ENCODE measurements at places on chromosomes 12 and 14. TPM values are rescaled to one million over a fixed set of nuclear protein-coding genes. Genes with fewer than 3 reads are reported as not detected.

- DNase-seq = no peak
- no peaks in the 10 kb centered on the region for H3K27me3 ChIP-seq
- no peaks in the 10 kb centered on the region for H3K4me1 ChIP-seq
- H3K36me3 ChIP-seq = no peaks in the 10 kb centered on the region
- no peak overlapping the region for H3K27ac ChIP-seq
Observed at GRCh38 chr14:37678916-37679315, 83.5 kb downstream of the TTC6 start.

DNA sequence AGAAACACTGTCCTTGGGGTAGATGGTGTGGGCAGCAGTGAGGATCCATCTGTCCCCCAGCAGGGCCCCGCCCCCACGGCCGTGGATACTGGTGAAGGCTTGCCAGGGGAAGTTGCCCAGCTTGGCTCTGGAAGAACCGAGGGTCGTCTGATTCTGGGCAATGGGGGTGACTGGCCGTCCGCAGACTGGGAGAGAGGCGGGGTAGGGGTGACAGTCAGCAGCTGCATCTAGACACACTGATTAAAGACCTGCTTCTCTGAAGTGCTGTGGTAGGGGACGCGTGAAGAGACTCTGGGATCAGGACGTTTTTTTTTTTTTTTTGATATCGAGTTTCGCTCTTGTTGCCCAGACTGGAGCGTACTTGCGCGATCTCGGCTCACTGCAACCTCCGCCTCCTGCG lies 4.7 kb upstream of the C1R start:
- H3K4me3 ChIP-seq = no peak overlapping the region
- peaks cover 13% of the 10 kb centered on the region for H3K36me3 ChIP-seq
- H3K27me3 ChIP-seq = no peaks in the 10 kb centered on the region

GRCh38 chr14:58639842-58640484 lies 2.2 kb downstream of the DACT1 start:
- peaks cover 19% of the 10 kb centered on the region for H3K27me3 ChIP-seq
- no peaks in the 10 kb centered on the region for H3K4me1 ChIP-seq
- no peaks in the 10 kb centered on the region for H3K36me3 ChIP-seq
- no peak overlapping the region for H3K4me3 ChIP-seq

- no peak overlapping the region for H3K27ac ChIP-seq
- H3K4me3 ChIP-seq = no peak overlapping the region
- H3K36me3 ChIP-seq = no peaks in the 10 kb centered on the region
Observed at GRCh38 chr12:21528953-21529352, 2.9 kb downstream of the SPX start.

Gene BTG1
- 28.6 TPM for total RNA-seq

Gene SIX4
- 8.6 TPM for total RNA-seq
